ENCODE measurements at places on chromosomes 12 and 14. TPM values are rescaled to one million over a fixed set of nuclear protein-coding genes. Genes with fewer than 3 reads are reported as not detected.

DNA sequence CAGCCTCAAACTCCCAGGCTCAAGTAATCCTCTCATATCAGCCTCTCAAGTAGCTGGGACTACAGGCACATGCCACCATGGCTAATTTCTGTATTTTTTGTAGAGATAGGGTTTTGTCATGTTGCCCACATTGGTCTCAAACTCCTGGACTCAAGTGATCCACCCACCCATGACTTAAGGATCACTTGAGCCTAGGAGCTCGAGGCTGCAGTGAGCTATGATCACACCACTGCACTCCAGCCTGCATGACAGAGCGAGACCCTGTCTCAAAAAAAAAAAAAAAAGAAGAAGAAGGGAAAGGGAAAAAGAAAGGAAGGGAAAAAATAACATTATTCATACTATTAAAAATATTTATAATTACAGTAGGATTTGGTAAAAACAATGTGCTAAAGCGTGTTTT lies 19.2 kb downstream of the EPS8 start:
- H3K36me3 ChIP-seq: no peaks in the 10 kb centered on the region
- H3K27me3 ChIP-seq: no peaks in the 10 kb centered on the region
- no peaks in the 10 kb centered on the region for H3K4me1 ChIP-seq
- DNase-seq: no peak
- no peak overlapping the region for H3K27ac ChIP-seq
- no peak overlapping the region for H3K4me3 ChIP-seq

The SNW1 gene
- total RNA-seq: 61.7 TPM

DNA sequence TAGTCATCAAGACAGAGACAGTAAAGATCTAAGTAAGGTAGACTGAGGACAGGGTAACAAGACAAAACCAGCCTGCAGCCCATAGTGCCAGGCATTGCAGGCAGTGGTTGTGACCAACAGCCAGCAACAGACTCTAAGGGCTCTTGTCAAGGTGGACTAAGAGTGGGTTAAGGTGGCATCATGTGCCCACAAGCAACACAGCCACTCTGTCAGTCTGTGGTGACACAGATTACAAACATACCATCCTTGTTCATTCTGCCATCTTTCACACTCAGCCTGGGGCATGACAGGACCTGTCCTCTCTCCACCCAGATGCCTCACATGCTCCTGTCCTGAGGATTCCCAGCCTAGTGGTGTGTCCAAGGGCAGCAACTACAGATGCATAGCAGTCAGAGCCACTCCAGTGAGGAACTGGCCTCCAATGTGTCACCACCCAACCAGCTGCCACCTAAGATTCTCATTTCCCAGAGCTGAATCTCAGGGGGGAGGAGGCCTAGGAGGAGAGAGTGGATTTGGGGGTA lies 28.3 kb downstream of the VDR start:
- no peak overlapping the region for H3K4me3 ChIP-seq
- H3K36me3 ChIP-seq: peaks cover 35% of the 10 kb centered on the region
- no peaks in the 10 kb centered on the region for H3K27me3 ChIP-seq

DNA sequence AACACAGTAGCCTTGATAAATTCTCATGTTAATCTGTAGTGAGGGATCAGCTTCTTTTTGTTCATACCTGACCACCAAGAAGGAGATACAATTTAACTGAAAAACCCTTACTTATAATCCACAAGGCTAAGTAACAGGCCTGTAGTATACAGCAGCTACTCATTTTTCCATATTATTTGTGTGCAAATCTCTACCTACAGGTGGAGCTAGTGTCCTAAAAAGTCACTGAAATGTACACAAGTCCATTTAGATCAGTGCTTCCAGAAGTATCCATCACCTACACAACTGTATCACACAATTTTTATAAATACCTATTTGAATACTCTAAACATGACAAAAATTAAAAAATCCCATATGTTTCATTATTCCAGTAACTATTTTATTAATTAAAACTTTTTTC lies 173.2 kb downstream of the SLC35F4 start:
- no peak overlapping the region for H3K27ac ChIP-seq
- H3K4me1 ChIP-seq: no peaks in the 10 kb centered on the region
- no peaks in the 10 kb centered on the region for H3K27me3 ChIP-seq
- no peak for DNase-seq
- no peaks in the 10 kb centered on the region for H3K36me3 ChIP-seq

The MSRB3 gene
- total RNA-seq: 47.3 TPM

The C12orf42 gene
- total RNA-seq: not detected

DNA sequence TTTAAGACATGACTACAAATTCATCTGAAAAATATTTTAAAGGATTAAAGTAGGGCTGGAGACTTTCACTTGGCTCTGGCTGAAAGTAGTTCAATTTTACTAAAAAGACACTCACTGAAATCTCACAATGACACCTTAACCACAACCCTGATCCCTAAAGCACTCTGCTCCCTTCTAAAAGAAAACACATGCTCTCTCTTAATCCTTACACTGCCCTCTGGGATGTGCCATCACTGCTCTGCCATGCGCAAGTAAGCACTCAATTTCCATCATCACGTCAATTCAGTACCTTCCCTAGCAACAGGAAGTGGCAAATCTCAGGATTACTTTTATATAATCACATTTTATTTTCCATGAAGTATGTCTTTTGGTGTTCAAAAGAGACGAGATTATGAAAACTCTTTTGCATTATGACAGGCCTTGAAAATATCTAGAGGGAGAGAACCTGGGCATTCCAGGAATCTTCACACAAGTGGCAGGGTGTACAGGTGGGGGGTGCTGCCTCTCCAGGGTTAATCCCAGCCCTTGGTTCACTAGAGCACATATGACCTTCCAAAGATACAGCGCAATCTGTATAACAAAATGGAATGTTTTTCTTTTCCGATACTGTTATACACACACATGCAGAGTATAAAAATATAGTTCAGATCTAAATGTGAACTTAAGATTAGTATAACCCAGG lies 7.3 kb downstream of the ATG14 start:
- H3K27me3 ChIP-seq: no peaks in the 10 kb centered on the region
- H3K27ac ChIP-seq: no peak overlapping the region
- peaks cover under 1% of the 10 kb centered on the region for H3K4me1 ChIP-seq
- DNase-seq: no peak

GRCh38 chr12:112422531-112422930 lies 3.8 kb downstream of the PTPN11 start:
- no peak overlapping the region for H3K4me3 ChIP-seq
- no peaks in the 10 kb centered on the region for H3K27me3 ChIP-seq
- H3K27ac ChIP-seq: no peak overlapping the region
- H3K4me1 ChIP-seq: peaks cover 33% of the 10 kb centered on the region
- no peaks in the 10 kb centered on the region for H3K36me3 ChIP-seq
- DNase-seq: no peak

DNA sequence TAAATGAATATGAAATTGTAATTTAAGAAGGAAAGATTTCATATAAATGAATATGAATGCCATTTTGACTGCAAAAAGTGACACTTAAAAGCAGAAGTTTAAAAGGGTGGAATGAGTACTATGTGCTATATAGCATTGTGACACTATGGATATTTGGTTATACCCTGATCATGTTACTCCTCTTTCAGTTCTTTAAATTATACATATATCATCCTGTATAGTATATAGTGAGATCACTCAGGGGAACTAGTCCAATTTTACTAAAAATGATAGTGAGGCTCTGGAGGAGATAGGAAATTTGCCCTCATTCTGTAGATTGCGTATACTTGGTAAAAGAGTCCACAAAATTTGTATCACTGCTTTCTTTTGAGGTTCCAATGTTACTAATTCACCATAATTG lies 155.7 kb upstream of the BTG1 start:
- no peaks in the 10 kb centered on the region for H3K36me3 ChIP-seq
- no peak for DNase-seq
- H3K4me3 ChIP-seq: no peak overlapping the region

The GPR137C gene
- total RNA-seq: 0.97 TPM

DNA sequence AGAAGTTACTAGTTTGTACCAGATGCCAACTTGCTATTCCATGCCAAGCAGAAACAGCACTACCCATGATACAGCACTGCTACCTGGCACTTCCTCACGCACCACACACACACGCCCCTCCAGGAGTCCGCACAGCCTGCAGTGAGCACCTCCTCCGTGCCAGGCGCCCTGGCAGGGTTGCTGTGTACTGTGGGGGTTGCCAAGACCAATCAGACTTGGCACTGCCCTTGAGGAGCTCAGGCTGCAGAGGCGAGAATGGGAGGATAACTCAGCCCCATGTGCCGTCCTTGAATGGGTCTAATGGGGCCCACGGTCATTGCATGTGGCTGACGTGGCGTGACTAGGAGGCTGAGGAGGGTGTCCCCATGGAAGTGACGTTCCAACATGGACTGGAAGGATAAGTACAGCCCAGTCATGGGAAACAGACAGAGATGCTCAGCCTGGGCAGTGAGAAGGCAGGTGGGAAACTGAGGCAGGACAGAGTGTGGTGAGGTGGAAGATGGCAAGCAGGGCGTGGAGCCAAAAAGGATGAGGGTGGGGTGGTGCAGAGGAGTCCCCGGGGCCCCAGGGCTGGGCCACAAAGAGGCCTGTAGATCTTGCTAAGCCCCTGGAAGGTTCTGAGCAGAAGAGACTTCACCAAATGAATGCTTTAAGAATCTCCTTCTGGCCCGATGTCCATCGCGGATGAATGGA lies 65.3 kb upstream of the C14orf180 start:
- peaks cover 18% of the 10 kb centered on the region for H3K27me3 ChIP-seq
- DNase-seq: no peak
- no peaks in the 10 kb centered on the region for H3K4me1 ChIP-seq
- no peak overlapping the region for H3K4me3 ChIP-seq
- H3K36me3 ChIP-seq: no peaks in the 10 kb centered on the region

DNA sequence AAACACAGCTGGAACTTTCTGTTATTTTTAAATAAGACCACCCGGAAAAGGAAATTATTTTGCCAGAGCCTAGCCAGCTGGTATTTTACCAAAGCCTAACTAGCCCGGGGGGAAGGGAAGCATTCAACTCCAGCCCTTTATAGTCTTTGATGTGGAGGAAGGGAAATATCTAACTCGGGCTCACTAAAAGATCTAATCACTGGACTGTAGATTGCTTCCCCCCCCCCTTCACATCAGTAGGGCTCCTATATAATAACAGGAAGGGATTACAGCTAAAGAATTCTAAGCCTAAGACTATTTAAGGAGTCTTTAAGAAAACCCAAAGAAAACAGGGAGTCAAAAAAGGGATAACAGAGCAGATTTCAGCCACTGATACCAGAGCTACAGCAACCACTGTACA lies 431.1 kb downstream of the KCNH5 start:
- no peaks in the 10 kb centered on the region for H3K27me3 ChIP-seq
- H3K4me1 ChIP-seq: no peaks in the 10 kb centered on the region

- no peak for DNase-seq
- no peaks in the 10 kb centered on the region for H3K4me1 ChIP-seq
- no peaks in the 10 kb centered on the region for H3K27me3 ChIP-seq
- peaks cover 100% of the 10 kb centered on the region for H3K36me3 ChIP-seq
- H3K4me3 ChIP-seq: no peak overlapping the region
Measured at GRCh38 chr12:6582196-6582595, 14.1 kb upstream of the NOP2 start.

The SCN8A gene
- total RNA-seq: 0.53 TPM

- no peaks in the 10 kb centered on the region for H3K36me3 ChIP-seq
- no peak overlapping the region for H3K4me3 ChIP-seq
- H3K4me1 ChIP-seq: no peaks in the 10 kb centered on the region
- H3K27ac ChIP-seq: no peak overlapping the region
- no peak for DNase-seq
Measured at GRCh38 chr12:90106568-90106967, 397.9 kb upstream of the ATP2B1 start.

DNA sequence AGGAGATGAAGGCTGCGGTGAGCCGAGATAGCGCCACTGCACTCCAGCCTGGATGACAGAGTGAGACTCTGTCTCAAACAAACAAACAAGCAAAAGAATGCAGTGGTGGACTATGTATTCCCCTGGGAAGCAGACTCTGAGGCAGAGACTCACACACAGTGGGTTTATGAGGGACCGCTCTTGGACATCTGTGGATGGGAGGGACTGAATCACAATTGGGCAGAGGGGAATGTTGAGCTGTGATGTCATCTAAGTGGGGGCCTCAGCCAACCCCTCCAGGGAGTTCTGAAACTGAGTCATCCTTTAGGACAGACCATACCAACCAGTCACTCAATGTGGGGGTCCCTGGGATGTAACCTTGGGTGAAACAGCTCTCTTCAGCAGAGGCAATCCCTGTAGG lies 151.0 kb downstream of the SUDS3 start:
- no peak for DNase-seq
- H3K4me1 ChIP-seq: no peaks in the 10 kb centered on the region
- H3K4me3 ChIP-seq: no peak overlapping the region
- H3K27me3 ChIP-seq: no peaks in the 10 kb centered on the region
- H3K36me3 ChIP-seq: no peaks in the 10 kb centered on the region
- H3K27ac ChIP-seq: no peak overlapping the region

DNA sequence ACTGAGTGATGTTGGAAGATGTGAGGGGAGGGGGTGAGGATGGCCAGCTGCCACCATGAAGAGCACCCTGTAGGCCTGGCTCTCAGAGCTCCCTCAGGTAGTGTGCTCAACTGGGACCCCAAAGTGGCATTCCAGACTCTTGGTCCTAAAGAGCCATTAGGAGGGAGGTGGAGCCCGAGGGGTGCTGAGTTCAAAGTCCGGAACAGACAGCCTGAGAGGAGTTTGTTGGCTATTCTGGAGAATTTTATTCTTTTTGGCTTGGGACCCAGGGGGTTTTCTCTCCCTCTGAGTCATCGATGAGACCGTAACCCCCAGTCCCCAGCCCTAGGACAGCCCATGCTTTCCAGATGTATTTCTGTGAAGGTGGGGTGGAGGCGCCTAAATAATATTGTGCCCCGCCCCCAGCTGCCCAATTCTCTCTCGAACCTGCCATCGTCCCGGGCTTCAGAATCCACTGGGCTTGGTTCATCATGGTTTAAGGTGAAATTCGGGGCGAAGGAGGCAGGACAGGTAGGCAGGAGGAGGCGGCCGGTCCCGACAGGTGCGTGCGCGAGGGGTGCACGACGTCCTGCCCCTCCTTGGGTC lies 690 bp upstream of the RBP5 start:
- peaks cover 4% of the 10 kb centered on the region for H3K36me3 ChIP-seq
- peaks cover 17% of the 10 kb centered on the region for H3K4me1 ChIP-seq
- no peak for DNase-seq

- no peak overlapping the region for H3K4me3 ChIP-seq
- H3K36me3 ChIP-seq: no peaks in the 10 kb centered on the region
- no peaks in the 10 kb centered on the region for H3K4me1 ChIP-seq
- H3K27me3 ChIP-seq: no peaks in the 10 kb centered on the region
- no peak overlapping the region for H3K27ac ChIP-seq
- DNase-seq: no peak
Measured at GRCh38 chr12:77274926-77275325, 209.6 kb upstream of the E2F7 start.

The RPL10L gene
- not detected for total RNA-seq

DNA sequence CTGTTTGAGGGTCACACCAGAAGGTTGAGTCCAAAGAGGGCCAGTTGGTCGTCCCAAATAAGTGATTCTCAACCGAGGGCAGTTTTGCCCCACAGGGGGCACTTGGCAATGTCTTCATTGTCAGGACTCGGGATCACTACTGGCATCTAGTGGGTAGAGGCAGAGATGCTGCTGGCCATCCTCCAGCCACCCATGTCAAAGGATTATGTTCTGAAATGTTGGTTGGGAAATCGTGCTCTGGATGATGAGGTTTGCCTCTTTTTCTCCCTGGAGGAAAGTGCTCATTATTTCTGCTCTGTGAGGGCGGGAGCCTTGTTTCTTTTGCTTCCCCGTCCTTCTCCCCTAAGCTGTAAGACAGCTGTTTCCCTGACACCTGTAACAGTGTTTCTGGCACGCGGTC lies 3.6 kb downstream of the ZNF839 start:
- H3K4me1 ChIP-seq: peaks cover 27% of the 10 kb centered on the region
- H3K27me3 ChIP-seq: no peaks in the 10 kb centered on the region
- H3K27ac ChIP-seq: no peak overlapping the region

Data from lower lobe of right lung (tissue), 2 donors.